Activated CD4-positive, alpha-beta T cell treated with anti-CD3 and anti-CD28 coated beads for 1 hour (primary cell): ENCODE measurements at places on chromosomes 12 and 14.

- no peak for DNase-seq
These were observed 208.6 kb downstream of the RASSF9 start for GRCh38 chr12:85627584-85627983.

DNA sequence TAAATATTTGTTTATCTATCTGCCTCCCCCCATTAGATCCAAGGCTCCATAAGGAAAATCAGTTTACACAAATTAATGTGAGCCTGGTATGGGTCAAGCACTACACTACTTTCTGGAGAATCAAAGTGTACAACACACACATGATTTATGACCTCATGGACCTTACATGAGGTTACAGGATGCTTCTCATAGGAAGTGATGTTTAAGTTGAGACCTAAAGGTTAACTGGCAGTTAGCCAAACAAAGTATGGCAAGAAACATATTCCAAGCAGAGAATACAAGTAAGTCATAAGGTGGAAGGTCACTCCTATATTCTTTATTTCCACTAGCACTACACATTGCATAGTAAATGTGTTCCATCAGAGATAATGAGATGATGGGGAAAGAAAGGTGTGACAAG, 39.2 kb downstream of the OSBPL8 start:
- no peak for DNase-seq

DNA sequence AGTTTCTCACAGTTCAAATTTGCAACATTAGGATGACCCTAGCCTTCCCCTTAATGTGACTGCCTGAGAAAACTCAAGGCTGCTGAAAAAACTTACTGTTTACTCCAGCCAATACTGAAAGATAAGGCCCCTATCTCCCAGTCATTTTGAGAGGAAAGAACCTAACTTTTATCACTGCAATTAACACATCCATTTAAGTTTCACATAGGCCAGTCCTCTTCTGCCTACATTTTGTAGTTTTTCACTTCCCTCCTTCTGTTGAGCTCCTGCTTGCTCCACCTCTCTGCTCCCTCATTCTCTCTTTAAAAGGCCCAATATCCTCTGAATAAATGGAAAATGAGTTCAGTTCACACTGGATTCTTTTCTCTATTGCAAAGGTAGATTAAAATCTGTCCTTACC, 1996.2 kb upstream of the FLRT2 start:
- DNase-seq = no peak

GRCh38 chr14:100556936-100557505, 30.2 kb downstream of the BEGAIN start:
- DNase-seq = no peak

GRCh38 chr14:71728386-71728785, 203.8 kb upstream of the RGS6 start:
- DNase-seq = no peak

DNA sequence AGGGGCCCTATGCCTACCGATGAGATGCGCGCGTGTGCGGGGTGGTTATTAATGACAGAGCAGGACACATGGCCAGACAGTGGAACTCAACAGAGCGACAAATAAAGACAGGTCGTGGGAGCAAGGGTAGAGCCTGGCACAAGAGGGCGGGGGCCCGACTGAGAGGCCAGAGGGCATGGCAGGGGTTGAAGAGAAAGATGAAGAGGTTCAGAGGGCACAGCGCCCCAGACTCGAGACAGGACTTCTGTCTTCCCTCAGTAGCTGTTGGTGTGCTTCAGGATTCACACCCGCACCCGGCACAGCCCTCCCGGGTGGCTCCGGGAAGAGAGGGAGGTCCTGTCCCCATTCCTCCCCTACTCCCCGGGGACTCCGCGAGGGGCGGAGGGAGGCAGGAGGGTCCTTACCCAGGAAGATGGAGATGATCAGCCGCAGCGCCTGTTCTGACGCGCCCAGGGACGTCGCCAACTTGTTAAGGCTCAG, 366 bp downstream of the LPCAT3 start:
- no peak for DNase-seq

DNA sequence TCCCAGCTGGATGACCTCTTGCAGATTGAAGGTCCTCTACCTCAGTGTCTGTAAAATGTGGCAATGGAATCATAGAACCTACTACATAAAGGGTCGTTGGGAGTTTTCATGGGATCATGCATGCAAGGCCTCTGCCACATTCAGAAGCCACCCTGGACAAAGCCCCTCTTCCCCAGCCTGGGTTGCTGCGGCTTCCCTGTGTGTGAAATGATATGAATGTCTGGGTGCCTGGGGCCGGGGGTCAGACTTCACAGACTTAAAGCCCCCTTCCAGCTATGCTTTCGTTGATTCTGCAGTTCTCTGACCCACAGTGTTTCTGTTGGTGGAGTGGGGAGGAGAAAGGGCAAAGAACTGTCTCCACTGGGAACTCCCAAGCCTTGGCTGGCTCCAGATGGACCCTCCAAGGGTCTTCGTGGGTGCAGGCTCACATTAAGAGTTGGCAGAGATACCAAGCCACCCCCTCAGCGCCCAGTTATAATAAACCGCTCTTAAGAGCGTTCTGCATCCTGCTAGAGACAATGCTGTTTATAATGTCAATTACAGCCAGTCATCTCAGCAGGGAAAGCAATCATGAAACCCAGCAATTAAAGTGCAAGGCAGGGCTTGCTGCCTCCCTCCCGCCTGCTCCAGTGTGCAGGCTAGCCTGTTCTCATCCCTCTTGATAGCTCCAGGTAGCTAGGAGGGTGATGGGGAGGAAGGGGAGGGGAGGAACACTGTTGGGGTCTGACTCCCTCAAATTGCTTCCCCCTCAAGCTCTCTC, 210.9 kb upstream of the FKBP4 start:
- DNase-seq = no peak

- peak; percentile 74 for DNase-seq
These were observed at the start of gene MLH3 for GRCh38 chr14:75050852-75051555. Gene MLH3 (minus strand): TSS chr14:75051467. CDS start chr14:75049655, 1,812 bp downstream.

DNA sequence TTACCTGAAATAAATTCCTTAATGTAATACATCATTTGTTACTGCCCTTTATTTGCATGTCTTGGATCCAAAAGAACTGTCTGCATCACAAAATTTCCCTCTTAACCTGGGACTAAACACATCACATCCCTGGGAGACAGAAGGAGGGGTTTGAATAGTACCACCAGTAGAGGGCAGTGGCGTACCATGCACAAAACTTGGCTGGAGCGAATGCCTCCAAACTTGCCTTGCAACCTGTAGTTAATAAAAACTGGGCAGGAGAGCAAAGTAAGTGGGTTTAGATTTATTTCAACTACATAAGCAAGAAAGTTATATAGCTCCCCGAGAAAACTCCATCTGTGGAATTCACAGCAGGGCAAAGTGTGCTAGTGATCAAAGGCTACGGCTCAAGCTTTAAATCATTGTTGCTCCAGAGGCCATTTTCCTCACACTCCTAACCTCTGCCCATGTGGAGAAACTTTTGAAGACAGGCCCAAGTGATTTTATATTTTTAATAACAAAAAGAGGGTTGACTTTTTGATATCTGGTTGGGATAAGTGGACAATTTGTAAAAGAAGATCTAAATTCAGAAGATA, 1176.7 kb upstream of the SEL1L start:
- no peak for DNase-seq

DNA sequence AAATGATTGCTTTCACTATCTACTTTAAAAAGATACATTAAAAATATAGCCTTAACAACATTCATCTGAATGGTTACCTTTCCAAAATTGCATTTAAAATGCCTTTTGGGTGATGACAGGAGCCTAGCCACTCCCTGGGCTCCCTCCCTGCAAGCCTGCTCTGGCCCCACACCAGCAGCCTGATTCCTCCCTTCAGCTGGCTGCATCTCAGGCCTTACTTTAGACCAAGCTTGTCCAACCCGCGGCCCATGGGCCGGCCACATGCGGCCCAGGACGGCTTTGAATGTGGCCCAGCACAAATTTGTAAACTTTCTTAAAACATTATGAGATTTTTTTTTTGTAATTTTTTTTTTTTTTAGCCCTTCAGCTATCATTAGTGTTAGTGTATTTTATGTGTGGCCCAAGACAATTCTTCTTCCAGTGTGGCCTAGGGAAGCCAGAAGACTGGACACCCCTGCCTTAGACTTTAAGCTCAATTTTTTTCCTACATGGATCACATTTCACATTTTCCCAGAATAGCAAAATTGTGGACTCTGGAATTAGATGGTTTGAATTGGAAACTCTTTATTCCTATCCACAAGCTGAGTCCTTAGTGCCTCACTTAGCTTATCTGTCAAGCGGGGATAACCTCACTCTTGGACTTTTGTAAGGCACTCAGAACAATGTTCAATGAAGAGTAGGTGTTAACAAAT, 124.4 kb downstream of the MYRFL start:
- no peak for DNase-seq

DNA sequence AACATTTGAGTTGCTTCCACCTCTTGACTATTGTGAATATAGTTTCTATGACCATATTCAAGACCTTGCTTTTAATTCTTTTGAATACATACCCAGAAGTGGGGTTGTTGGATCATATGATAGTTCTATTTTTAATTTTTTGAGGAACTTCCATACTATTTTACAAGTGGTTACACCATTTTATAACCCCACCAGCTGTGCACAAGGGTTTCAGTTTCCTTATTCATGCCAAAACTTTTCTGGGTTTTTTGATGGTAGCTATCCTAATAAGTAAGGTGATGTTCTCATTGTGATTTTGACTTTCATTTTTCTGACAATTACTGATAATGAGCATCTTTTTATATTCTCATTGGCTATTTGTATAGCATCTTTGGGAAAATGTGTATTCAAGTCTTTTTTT, 109.4 kb upstream of the GARIN2 start:
- no peak for DNase-seq

- no peak for DNase-seq
These were observed 247.9 kb downstream of the SSPN start for GRCh38 chr12:26443309-26443708.

DNA sequence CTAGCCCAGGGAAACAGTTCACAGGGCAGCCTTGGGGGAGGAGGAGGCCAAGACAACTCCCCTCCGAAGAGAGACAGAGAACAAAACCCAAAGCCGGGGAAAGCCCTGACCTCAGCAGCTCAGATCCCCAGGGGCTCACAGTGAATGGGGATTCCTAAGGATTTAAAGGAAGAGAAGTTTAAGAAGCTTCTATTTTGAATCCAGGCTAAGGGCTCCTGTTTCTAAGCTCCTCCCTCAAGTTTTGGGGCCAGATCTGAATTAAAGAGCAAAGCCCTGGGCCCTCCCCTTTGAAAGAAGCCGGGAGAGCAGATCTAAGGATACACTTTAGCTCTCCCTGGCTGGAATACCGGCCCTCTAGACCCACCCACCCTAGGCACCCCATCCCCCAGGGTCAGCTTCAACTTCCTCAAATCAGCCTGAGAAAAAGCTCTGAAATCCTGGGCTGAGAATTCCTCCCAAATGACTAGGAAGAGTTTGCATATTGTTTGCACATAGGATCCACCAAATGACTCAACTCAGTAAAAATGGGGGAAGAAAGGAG, 3.9 kb downstream of the KDM2B start:
- no peak for DNase-seq

- no peak for DNase-seq
These were observed 97.6 kb upstream of the DIO3 start for GRCh38 chr14:101463566-101464171.

DNA sequence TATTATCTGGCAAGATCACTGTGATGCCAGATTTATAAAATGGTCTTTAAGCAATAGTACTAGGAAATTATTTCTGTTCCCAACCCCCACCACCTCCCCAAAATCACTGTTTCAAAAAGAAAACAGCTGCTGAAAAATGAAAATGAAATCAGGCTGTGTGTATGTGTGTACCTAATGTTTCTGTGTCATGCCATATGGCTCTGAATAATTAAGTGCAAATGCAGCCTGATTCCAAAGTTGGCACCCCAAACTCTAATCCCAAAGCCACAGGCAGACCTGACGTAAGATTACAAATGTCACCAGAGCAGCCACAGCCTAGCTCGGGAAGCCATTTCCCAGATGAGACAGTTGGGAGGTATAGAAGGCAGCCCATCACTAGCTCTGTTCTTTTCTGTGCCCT, 175.5 kb downstream of the MED13L start:
- no peak for DNase-seq

DNA sequence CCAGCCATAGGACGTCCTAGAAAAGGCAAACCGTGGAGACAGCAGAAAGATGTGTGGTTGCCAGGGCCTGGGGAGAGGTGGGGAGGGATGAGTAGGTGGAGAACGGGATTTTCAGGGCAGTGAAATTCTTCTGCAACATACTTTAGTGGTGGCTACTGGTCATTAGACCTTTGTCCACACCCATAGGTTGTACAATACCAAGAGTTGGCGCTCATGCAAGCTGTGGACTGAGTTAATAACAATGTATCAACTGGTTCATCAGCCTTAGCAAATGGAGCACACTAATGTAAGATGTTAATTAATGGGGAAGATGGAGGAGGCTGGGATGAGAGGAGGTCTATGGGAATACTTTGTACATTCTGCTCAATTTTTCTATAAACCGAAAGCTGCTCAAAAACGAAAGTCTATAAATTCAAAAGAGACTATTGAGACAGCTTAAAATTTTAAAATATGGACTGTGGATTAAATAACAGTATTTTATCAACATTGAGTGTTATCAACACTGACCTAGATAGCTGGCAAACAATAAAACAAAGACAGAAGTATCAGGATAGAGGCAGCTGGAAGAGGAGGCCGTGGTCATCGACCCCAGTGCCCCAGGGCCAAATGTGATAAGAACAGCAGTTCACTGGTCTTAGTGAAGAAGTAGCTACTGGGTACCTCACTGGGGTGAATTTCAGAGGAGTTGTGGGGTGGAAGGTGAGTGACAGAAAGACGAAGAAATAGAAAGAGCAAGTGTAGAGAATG, 90.9 kb downstream of the SYNE3 start:
- no peak for DNase-seq

DNA sequence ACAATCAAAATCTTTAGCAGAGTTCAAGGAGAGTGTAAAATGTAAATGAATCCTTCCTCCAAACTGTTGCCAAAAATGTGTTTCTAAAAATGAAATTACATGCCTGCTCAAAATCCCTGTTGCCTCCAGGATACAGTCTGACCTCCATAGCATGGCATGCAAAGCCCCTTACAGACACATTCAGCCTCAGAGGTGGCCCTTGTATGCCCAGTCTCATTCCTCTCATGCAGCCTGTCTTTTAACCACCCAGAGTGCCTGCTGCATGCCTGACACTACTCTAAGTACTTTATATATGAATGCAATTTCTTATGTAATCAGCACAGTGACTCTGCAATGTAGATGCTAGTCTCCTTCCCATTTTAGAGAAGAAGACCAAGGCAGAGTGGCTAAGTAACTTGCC, 24.4 kb upstream of the PTPRQ start:
- no peak for DNase-seq

DNA sequence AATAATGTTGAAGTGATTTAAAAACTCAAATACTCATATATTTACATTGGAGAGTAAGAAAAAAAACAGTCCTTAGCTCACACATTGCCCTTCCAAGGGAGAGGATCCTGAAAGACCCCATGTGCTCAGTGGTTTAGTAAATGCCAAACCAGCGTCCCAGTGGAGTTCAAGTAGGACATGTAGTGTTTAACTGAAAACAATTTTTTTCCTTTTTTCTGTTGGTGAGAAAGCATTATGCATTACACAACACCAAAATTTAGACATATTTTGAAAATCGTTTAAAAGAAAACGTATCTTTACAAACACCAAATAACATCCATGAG, 33.6 kb downstream of the UBR7 start:
- DNase-seq = no peak

GRCh38 chr12:114355389-114356088, 50.4 kb downstream of the TBX5 start:
- no peak for DNase-seq
